ENCODE measurements at places on chromosomes 5 and 9.
A peak's percentile ranks its signal among the peaks of the same experiment; 100 is the strongest.

DNA sequence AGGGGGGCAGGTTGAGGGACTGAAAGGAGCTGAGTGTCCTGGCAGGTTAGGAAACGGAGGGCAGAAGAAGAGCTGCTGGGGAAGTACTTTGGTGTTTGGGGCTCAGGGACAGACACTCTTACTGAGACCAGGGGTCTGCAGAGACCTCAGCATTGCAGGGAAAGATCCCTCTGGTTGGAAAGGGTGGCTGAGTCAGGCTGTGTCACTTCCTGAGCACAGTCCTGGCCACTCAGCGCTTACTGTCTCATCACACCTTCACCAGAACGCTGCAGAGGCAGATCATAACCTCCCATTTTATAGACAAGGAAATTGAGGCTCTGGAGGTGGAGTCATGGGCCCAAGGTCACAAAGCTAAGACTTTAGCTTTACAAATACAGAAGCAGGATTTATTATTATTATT lies 54.3 kb downstream of the LMX1B start:
- no peak for DNase-seq

- no peak for DNase-seq
Measured at GRCh38 chr9:94166976-94167346, 82.7 kb downstream of the PTPDC1 start.

DNA sequence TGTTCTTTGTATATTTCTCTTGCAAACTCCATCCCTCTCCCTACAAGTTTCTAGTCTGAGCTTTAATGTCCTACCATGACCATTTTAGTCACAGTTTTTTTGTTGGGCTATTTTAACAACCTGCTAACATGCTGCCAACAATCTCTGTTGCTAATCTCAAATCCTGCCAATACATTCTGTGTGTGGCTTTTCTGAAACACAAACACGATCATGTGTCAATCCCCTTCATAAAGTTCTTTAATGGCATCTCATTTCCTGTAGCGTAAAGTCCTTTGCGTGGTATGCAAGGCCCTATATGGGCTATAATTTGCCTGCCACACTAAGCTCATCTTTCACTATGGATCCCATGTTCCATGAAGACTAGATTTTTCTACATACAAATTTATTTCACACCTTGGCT lies 180.6 kb downstream of the CWC27 start:
- DNase-seq, result peak; percentile 3

GRCh38 chr9:76181781-76182180 lies 212.4 kb downstream of the RFK start:
- DNase-seq, result no peak

DNA sequence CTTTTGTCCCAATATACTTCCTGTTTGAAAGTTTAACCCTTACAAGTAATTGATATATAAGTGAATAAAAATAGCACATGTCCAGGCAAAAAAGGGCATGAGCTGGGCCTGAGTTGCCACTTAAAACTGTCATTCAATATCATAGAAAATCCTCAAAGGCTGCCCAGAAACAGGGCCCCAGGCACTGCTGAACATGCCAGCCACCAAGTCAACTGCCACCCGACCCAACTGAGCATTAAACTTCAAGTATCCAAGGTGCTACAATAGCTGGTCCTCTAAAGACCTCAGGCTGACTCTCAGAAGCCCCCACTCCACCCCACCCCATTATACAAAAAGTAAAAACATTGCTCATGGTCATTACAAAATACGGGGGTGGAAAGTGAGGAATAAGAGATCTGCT lies 83.7 kb downstream of the CEMIP2 start:
- DNase-seq, result no peak

- no peak for DNase-seq
Measured at GRCh38 chr5:36323926-36324781, 22.5 kb upstream of the RANBP3L start.

- DNase-seq, result peak; percentile 23
Measured at GRCh38 chr9:19641046-19641445, 147.8 kb downstream of the SLC24A2 start.

DNA sequence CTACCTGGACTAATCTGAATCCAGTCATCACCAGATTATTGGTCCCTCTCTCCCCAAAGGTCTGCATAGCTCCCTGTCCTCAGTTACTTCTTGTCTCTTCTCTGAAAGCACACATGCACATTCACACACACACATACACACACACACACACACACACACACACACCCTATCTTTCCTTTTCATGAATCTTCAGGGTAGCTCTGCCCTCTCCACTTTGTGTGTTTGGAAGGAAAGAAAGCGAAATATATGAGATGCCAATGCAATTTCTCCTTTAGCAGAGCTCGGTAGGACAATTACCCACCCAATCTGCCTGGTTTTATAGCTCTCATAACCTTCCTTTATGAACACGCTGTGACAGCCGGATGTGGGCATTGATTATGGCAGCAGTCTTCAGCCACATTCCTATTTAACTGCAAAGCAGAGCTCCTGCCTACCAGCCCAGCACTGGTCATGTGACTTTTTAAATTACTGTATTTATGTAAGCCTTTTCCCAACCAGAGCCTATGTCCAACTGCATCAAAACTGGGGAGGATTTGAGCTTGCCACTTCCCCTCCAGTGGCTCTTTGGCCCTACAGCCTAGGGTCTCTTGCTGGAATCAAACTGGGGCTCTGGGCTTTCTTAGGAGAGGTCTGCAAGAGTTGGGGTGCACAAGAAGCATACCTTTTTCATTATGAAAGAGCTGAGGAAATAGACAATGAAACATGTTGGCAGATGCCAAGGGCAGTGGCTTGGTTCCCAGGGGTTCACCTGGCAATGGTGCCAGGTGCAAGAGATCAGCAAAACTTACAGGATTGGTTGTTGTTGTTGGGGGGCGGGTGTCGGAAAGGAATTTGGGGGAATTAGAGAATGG lies 20.8 kb upstream of the MATR3 start:
- DNase-seq, result no peak

DNA sequence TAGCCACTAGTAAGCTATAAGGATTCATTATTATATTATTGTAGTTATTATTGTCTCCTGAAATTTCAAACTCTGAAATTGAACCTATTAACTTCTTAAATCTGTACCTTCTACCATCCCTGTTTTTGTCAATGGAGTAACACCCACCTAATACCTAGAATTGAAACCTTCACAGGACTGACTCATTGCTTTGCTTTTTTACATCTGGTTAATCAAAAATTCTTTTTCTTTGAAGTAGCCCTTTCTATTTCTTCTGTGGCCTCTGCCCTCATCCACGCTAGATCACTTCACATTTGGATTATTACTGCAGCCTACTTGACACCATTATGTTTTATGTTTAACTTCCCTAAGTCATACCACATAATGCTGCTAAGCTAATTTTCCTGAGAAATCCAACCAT lies 35.6 kb downstream of the RBM27 start:
- DNase-seq, result no peak

Measured in NCI-H82 (cell line).